ENCODE measurements at places on chromosomes 6 and 20.

GRCh38 chr6:43627008-43627825 lies 1.8 kb downstream of the GTPBP2 start:
- DNase-seq, result peak; percentile 98

DNA sequence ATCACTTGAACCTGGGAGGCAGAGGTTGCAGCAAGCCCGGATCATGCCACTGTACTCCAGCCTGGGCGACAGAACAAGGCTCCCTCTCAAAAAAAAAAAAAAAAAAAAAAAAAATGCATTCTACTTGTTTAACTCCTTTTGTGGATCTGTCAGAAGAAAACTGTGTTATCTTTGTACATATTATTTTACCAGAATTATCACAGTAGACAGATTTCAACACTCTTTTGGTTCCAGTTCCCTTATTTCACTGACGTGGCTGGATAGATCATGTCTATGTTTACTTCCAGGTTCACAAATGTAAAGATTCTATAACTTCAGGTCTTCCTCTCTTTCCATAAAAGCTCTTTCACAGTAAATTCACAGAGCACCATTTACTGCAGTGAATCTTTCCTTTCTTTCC lies 18.4 kb downstream of the NUDT3 start:
- DNase-seq, result no peak

- no peak for DNase-seq
These were observed 25.1 kb downstream of the SERPINB9 start for GRCh38 chr6:2877960-2878359.

DNA sequence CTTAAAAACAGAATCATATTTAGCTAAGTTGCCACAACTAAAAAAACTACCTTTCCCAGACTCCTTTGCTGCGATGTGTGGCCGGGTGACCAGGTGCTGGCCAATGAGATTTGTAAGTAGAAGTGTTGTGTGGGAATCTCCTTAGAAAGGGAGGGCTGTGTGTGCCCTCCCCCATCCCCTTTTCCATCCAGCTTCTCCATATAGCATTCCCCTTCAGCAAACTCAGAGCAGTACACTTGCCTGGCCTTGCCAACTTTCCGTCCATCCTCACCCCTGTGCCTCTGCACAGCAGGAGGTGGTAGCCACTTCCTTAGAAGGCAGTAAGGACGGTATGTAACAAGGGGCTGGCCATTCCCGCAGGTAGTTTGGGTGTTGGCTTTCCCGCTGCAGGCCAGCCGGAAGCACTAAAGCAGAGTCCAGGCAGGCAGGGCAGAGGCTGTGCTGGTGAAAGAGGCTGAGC lies 22.3 kb upstream of the KCNK16 start:
- peak; percentile 2 for DNase-seq

- DNase-seq, result no peak
These were observed 23.0 kb upstream of the EXOC2 start for GRCh38 chr6:715709-716491.

DNA sequence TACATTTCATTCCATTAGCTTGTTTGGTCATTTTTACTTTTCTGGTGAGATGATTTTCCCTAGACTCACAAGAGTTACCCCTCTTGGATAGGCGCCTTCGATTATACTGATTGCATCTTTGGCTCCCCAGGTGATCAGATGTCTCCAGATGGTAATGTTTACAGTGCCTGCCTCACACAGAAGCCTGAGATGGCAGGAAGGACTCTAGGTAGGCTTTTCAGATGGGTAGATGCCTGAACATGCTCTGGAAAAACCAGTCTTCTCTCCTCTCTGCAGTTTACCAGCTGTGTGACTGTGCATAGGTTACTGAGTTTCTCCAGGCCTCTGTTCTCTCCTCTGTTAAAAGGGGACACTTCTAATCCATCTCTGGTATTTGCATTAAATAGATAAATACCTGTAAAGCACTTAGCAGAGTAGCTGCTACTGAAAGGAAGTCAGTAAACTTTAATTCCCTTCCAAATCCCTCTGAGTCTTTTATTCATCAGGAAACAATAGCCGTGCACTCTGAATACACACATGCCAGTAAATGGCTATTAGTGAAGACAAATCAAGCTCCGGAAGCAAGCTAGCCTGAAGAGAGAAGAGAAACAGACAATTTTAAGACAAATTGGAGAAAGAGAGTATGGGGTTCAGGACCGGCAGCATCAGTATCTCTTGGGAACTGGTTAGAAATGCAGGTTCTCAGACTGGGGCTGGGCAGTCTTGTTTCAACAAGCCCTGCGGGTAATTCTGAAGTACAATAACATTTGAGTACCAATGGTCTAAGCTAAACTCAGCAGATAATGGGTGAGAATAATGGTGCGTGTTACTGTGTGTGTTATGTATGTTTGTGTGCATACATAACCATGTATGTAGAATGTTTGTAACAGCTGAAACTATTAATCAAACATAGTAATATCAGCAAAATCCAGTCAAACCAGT lies 139.4 kb downstream of the UST start:
- no peak for DNase-seq

DNA sequence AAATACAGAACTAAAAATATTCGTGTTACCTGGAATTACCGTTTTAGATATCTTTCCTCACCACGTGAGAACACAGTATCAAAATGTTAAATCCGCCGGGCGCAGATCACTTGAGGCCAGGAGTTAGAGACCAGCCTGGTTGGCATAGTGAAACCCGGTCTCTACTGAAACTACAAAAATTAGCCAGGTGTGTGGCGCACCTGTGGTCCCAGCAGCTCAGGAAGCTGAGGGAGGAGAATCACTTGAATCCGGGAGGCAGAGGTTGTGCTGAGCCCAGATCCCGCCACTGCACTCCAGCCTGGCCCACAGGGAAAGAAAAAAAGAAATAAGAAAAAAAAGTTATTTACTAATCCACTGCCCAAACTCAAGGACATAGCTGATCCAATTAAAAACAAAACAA lies 4.8 kb upstream of the DDX43 start:
- DNase-seq, result no peak

DNA sequence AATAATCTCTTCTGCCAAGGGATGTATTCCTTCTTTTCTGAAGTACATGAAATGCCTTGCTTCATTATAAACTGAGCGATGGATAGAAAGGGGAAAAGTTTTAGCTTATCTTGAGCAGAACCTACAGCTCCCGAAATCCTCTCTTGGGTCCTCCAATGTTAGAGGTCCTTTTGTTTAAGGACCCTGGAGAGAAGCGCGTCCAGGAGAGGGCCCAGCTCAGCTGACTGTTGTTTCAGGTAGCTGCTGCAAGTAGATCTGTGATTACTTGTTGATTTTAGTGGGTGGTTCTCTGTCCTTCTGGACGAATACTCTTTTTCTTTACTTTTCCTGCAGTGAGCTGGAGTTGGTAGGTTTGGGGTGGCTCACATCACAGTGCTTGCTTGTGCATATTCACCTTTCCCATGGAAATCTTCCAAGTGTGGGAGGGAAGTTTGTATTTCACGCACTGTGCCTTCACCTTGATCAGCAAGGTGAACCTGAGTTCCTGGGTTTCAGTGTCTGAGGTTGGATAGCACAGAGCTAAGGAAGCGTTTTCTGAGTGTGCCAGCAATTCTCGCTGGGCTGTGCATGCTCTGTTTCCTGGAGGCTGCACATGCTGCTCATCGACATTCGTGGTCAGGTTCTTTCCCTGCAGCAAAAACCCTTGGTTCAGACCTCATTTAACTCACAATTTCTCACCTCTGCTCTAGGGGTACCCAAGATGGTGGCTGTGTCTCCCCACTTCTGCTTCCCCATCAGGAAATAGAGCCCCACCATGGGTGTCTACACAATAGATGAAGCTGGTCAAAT lies 176.3 kb downstream of the JARID2 start:
- no peak for DNase-seq

- no peak for DNase-seq
These were observed 16.6 kb upstream of the AMD1 start for GRCh38 chr6:110858016-110858415.

DNA sequence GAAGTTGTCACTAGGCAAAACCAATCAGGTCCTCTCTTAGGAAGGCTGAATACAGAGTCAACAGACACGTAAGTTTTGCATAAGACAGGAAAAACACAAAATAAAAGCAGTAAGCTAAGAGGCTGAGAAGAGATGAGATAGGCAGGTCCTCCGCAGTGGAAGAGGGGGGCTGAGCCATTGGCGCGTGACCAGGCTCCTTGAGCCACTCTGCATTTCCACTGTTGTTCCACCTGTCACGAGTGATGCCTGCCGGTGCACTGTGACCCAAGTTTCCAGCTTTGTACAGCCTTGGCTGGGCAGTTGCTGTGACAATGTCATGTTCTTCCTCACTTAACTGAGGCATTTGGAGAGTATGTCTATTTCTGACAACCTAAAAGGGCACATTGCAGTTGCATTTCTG lies 58.6 kb downstream of the NUDT3 start:
- DNase-seq, result no peak

DNA sequence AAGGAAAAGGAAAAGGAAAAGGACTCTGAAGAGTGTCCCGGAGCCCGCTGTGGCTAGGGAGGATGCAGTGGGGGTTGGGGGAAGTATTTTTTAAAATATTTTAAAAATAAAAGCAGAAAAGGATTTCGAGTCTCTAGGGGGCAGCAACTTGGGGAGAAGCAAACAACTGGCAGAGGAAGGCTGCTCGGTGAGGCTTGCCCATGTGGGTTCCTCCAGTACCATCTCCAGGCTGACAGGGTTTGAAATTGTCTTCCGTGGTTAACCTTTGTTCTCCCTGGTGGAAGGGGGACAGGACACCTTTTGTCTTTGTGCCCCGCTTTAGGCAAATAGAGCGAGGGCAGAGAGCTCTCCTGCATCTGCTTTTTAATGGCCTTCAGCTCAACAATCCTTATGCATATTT lies 60.4 kb upstream of the SNX9 start:
- no peak for DNase-seq

GRCh38 chr6:20467437-20467836 lies 65.8 kb downstream of the E2F3 start:
- DNase-seq, result no peak

GRCh38 chr6:15287670-15288375 lies 42.0 kb downstream of the JARID2 start:
- no peak for DNase-seq

GRCh38 chr20:1396702-1397101 lies 3.8 kb upstream of the FKBP1A start:
- DNase-seq, result no peak

GRCh38 chr6:134619789-134620188 lies 301.9 kb upstream of the SGK1 start:
- peak; percentile 38 for DNase-seq

DNA sequence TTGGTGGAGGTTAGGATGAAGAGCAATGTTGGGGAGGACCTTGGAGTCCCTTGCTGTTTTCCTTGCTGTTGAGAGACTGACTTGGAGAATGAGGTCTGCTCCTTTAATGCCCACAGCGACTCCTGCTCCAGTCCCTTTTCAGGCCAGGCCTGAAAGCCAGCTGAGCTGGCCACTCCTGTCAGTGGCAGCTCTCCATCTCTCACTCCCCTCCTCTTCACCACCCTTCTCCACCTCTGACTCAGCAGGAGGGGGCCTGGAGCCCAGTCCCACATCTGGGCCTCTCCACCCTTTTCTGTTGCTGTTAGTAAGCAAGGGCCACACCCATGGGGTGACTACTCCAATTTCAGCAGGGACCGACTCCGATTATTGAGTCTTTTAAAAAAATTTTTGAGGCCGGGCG lies 2.2 kb downstream of the SNX21 start:
- peak; percentile 92 for DNase-seq

GRCh38 chr20:62137092-62137384 lies 6.2 kb downstream of the PSMA7 start:
- no peak for DNase-seq

GRCh38 chr20:63808964-63809674 lies 21.9 kb downstream of the ZBTB46 start:
- no peak for DNase-seq

GRCh38 chr6:98516866-98517265 lies 317.5 kb upstream of the POU3F2 start:
- DNase-seq, result no peak

- no peak for DNase-seq
These were observed 24.2 kb downstream of the TFAP2A start for GRCh38 chr6:10390495-10391298.

GRCh38 chr6:166623318-166623717 lies 3.7 kb downstream of the RPS6KA2 start:
- DNase-seq, result no peak

DNA sequence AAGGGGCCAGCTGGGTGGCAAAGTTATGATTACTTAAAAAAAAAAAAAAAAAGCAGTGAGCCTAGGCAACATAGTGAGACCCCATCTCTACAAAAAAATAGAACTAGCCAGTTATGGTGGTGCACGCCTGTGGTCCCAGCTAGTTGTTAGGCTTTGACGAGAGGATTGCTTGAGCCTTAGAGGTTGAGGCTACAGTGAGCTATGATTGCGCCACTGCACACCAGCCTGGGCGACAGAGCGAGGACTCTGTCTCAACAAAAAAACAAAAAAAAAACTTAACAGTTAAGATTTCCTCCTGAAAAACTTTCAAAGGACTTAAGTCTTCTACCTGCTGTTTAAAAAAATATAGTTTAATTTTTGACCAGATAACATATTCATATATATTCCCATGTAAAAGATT lies 2.4 kb downstream of the GTSF1L start:
- no peak for DNase-seq

- no peak for DNase-seq
These were observed 22.5 kb downstream of the SERPINB1 start for GRCh38 chr6:2819115-2819514.

DNA sequence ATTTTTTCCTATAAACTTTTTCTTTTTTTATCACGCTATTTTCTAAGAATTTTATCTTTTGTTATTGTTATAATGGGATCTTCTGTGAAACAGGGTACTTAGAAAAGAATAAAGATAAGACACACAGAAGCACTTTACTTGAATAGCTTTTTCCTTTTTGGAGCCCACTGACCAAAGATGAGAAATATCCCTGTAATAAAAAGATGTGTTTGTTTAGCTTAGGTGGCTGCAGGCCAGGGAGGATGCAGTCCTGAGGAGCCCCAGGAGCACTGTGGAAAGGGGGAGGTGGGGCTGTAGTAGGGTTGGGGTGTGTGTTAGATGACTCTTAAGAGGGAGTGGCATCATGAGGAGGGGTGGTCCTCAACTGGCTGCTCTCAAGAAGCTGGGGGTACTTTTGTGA lies 128.6 kb downstream of the ARID1B start:
- DNase-seq, result no peak
